ENCODE measurements at places on chromosomes 11 and 22.

GRCh38 chr11:65131417-65131776 is 2.9 kb downstream of the SYVN1 start:
- DNase-seq: no peak

DNA sequence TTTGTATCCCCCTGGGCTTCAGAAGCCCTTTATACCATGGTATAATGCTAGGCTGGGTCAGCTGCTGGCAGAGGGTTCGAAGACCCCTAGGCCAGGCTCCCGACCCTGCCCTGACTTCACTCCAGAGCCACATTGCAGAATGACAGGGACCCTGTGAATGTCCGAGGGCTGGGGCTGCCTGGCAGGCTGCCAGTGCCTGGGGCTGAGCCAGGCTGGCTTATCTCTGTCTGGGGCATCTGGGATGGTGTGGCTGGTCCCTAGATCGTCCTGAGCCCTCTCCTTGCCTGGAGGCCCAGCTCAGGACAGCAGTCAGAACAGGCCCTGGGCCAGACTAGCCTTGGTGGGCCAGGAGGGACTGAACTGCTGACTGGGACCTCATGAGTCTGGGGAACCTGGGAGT is 3.7 kb downstream of the ZDHHC8 start:
- no peak for DNase-seq

GRCh38 chr11:127627629-127628457 is 627.3 kb upstream of the KIRREL3 start:
- no peak for DNase-seq

GRCh38 chr11:70910835-70911234 is 341.5 kb downstream of the SHANK2 start:
- no peak for DNase-seq

- no peak for DNase-seq
These were observed 43.9 kb upstream of the PAK1 start for GRCh38 chr11:77517753-77518152.

All from fibroblast of skin of left biceps (primary cell).